ENCODE measurements at places on chromosomes 6 and 20.

DNA sequence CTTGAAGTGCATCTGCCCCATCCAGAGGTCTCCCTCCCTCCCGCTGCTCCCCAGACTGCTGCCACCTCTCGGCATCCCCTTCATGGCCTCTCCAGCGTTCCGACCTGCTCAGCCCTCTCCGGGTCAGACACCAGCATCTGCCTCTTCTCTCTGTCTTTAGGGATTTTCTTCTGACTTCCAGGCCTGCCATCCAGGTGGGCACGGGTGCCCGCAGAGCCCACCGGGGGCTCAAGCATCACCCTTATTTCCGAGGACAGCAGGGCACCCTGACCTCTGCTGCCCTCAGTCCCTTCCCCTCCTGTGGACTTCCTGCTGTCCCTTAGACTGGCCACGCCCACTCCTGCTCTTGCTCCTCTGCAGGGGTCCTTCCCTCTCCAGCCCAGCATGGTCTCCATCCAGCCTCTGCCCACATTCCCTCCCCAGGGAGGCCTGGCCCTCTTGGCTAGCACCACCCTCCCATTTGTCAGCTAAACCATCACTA lies 3.3 kb downstream of the NPEPL1 start:
- no peak for DNase-seq

- no peak for DNase-seq
These were observed 327.8 kb downstream of the TAF4 start for GRCh38 chr20:61737812-61738443.

- DNase-seq: no peak
These were observed 75.5 kb downstream of the ANKS1A start for GRCh38 chr6:34964564-34964963.

DNA sequence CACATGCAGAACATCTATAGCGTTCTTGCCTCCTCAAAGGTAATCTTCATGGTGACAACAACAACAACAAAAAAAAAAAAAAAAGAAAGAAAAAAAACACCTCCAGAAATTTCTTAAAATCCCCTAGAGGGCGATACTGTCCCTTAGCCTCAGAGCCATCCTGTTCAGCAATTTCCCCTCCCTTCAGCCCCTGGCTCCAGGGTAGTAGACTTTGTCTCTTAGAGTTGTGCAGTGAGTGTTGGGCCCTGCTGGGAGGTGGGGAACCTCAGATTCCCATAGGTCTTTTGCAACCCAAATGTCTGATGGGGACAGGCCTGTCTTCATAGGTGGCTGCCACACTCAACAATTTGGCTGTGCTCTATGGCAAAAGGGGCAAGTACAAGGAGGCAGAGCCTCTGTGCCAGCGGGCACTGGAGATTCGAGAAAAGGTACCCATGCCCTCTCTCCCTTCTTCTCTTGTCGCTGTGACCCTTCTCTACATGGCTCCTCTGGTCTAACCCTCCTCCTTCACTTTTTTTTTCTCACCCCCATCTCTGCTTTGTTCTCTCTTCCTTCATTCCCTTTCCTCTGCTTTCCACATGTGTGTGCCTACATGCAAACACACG lies 6.0 kb upstream of the PTK7 start:
- no peak for DNase-seq

DNA sequence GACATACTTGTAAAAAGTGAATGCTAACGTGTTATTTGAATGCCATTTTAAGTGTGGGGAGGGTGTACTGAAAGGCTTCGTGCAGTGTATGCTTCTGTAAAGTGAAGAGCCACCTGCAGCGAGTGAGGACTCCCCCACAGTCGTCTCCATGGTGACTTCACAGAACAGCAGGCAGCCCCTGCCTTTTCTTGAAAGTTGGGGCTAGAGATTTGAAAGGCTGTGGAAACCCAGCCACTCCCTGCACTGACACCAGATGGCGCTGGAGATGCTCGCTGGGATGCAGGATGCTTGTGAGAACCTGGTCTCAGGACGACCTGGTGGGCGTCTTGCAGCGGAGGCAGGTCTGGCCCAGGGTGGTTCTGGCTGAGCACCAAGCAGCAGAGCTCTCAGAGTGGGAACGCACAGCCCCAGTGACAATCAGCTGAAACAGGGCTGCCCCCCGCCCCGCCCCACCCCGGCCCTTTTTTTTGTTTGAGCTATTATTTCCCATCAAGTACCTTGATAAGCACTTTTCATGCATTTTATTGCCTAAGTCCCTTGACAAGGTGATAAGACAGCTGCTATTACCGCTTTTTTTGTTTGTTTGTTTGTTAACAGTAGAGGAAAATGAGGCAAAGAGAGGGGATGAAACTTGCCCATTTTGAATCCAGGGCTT lies 150.3 kb downstream of the SYCP2 start:
- peak; percentile 13 for DNase-seq

DNA sequence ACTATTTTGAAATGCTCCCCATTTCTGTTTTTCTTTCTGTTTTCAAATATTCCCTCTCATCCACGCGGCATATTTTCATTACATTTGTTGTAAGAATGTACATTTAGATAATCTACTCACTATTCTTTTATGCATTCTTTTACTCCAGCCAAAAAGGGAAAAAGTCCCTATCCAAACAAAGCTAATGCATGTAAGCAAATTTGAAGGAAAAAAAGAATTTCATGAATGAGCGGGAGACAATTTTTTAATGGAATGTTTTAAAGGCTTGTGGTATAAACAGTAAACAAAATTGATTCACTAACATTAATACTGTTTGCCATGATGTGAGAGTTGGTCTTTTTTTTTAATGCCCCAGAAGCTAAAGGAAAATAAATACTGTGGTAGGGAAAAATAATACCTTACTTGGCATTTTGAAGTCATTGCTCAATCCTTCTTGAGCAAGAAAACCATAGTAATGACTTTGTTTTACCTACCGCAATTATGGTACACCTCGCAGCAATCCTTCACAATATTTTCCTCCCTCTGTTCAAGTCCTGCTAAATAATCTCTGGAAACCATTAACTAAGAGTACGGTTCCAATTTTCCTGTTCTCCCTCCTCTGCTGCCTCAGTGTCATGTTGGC lies 79.0 kb downstream of the BACH2 start:
- no peak for DNase-seq

DNA sequence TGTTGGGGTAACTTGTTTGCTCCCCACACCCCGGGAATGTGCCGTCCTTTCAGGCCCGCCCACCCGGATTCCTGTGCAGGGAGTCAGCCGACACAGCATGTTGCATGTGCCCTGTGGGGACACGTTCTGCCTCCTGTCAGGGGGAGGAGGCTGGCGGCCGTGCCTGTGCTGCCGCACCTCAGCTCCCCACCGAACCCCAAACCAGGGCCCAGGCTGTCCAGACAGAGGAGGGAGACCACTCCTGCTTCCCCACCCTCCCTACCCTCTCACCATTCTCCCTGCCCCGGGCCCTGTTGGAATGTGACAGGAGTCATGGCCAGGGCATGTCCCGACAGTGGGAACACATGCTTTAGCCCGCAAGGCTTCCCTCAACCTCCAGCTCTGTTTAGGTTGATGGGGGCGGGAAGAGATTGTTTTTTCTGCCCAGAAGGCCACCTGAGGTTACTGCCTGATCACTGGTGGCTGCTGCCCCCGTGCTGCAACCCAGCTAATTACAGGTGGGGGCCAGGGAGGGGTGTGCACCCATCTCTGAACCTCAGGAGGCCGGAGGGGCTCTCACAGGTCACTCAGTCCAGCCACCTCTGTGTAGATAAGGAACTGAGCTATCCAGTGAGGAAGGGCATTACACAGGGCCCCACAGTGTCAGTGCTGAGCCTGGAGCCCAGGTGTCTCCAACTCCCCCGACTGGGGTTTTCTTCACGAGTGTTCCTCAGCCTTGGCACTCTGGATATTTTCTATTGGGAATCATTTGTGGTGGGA lies 13.6 kb downstream of the LRRC73 start:
- no peak for DNase-seq

- DNase-seq: no peak
These were observed 46.8 kb downstream of the ELOVL5 start for GRCh38 chr6:53301801-53302537.

DNA sequence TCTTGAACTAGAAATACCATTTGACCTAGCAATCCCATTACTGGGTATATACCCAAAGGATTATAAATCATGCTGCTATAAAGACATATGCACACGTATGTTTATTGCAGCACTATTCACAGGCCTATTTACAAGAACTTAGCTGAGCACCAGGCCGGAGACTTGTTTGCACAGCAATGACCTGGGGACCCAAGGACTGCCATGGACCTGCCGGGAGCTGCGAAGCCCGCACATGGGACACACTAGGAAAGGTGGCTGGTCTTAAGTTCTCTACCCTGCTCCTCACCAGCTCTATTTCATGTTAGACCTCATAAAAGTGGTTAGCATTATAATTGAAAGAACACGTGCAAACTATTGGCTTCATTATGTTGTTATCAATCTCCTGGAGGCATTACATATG lies 70.4 kb upstream of the CST7 start:
- no peak for DNase-seq

DNA sequence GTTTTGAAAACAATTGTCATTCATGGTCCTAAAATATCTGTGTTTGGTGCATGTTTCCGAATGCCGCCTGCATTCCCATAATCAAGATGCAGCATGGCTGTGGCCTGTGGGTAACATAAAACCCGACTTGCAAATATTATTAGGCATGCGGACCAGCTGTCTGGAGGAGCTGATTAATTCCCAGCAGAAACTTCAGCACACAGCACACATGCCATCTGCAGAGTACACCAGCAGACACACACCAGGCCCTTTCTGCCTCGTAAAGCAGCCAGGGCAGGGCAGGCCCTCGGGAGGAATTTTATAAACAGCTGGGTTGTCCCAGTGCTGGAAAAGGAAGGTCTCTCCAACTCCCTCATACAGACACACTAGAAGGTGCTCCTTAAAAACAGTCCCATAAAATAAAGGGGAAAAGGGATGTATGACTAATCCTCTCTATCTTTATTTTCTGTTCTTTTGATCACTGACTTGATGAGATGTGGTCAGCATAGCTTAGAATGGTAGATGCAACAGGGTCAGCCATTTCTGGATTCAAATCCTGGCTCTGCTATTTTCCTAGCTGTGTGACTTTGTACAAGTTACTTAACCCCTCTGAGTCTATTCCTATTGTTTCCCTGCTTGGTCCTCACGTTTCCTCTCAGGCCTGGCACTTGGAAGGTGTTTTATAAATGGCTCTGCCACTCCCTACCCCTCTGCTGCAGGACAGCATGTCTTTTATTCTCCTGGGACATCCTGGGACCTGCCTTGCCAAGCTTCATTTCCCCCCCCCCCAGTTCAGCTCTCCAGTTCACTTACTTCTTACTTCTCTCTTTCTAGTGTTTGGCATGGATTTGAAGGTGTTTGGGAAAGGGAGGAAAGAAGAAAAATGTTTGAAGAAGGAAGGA lies 85.9 kb upstream of the TRAF3IP2 start:
- DNase-seq: no peak

DNA sequence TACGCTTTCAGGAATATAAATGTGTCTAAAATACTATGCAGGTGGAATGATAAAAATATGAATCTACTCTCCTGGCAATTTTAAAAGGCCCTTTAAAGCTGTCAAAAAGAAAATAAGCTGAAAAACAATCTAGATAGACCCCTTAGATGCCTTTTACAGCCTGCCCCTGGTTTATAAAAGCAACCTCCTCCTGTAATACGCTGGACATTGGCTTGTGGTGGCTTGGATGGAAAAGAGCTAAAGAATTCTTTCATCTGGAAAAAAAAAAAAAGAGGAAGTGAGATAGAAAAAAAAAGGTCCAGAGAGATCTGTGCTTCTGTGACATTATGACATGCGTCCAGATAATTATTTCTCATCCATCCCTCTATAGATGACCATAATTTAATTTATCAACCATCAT lies 115.9 kb upstream of the NRSN1 start:
- DNase-seq: no peak

- no peak for DNase-seq
These were observed 10.6 kb upstream of the CST7 start for GRCh38 chr20:24938498-24938897.

DNA sequence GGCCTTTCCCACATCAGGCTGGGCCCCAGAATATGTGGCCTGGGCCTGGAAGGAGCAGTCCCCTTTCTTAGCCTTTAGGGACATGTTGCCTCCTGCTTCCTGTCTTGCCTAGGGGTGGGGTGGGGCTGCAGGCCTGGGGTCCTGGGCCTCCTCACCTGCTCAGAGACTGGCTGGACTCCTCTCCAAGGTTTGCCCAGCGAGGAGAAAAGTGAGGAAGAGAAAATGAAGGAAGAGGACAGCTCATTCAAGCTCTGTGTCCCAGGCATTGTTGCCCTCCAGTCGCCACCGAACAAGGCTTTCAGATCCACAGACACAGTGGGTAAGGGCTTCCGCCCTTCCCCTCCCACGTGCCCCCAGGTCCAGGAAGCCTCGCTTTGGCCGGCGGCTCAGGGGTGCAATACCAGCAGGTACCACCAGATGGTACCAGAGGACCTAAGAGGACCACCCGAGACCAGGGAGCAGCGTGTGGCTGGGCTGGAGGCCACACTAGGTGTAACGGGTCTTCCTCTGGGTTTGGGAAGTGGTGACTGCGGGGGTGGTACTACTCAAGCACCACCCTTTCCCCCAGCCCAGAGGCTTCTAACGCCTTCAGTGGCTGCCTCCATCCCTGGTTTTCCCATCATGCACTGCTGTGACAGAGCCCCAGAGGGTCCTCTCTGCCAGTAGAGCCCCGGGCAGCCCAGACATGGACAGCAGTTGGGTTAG lies 5.5 kb upstream of the BAK1 start:
- DNase-seq: peak; percentile 86

- no peak for DNase-seq
These were observed 2.4 kb upstream of the THBS2 start for GRCh38 chr6:169256061-169256460.

GRCh38 chr20:43667341-43668132 lies 623 bp downstream of the MYBL2 start:
- no peak for DNase-seq

DNA sequence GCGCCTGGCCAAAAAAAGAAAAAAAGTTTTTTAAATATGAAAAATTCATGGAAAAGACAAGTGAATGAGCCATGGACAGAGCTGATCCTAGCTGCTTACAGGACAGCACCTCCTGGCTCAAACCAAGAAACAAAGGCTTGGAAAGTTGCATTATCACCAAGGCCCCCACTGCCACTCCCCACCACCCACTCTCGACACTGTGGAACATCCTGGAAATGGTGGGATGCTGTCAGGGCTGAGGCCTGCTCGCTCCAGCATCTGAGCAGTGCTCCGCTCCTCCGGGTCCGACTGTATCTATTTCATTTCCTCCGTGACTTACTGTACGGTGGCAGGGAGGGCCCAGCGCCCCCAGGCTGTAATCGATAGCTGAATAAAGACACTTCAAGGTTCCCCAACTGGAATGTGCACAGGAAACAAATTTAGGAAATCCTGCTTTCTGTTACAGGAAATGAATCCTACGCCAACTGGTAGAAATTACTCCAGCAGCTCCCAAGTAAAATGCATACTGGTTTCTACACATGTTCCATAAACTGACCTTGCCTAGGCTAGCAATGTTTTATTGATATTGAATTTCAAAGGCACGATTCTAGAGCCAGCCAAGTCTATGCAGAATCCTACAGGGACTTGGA lies 109.5 kb upstream of the NFATC2 start:
- DNase-seq: no peak

DNA sequence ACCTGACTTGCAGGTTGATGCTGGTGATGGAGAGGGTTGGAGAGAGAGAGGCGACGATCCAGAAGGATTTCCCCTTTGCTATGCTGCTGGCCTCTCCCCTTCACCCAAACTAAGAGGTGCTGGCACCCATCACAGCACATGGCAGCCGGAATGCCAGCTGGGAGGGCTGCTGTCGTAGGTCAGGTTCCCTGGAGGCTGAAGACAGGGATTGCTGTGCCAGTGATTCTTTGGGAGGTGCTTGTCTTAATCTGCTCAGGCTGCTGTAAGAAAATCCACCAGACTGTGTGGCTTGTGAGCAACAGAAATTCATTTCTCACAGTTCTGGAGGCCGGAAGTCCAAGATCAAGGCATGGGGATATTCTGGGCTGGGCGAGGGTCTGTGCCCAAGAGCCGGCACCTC lies 4.4 kb upstream of the ARFGAP1 start:
- DNase-seq: no peak

- DNase-seq: no peak
These were observed 29.2 kb downstream of the RHAG start for GRCh38 chr6:49607391-49607982.

Data from stimulated activated CD8-positive, alpha-beta memory T cell treated with anti-CD3 and anti-CD28 coated beads, Interleukin-7, amount 100 ng/mL, for 24 hours (primary cell).